AG09319 (cell line): ENCODE measurements at places on chromosomes 7 and 10.

- DNase-seq = no peak
These were observed 111.7 kb downstream of the PDGFA start for GRCh38 chr7:407721-408539.

- DNase-seq = no peak
These were observed 24.7 kb upstream of the SLC18A3 start for GRCh38 chr10:49585387-49585786.

- peak; percentile 45 for DNase-seq
These were observed 123.6 kb downstream of the PRLHR start for GRCh38 chr10:118471863-118472262.

- DNase-seq = no peak
These were observed 1.4 kb upstream of the TSPAN15 start for GRCh38 chr10:69449841-69450240.

- no peak for DNase-seq
These were observed 123.2 kb downstream of the TACC2 start for GRCh38 chr10:122112021-122112616.

DNA sequence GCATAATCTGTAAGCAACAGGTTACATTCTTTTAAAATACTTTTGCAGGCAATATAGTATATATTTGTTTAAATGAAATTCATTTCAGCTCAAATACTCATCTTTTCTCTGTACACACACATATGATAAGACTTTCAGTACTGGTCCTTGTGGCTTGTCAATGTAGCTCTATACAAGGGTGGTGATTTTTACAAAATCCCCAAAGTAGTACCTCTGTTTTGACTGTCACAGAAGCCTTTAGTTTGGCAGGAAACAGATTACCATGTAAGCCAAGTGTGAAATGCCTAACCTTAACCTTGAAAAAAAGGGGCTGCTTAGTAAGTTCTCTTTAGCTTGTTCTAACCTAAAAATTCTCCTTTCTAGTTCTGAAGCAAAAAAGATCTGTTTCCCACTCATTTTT, 87.9 kb downstream of the KCND2 start:
- no peak for DNase-seq

GRCh38 chr7:110718503-110719205, 372.3 kb upstream of the LRRN3 start:
- DNase-seq = no peak
